Stimulated activated CD8-positive, alpha-beta memory T cell treated with anti-CD3 and anti-CD28 coated beads, Interleukin-4, amount 100 ng/mL, for 24 hours (primary cell): ENCODE measurements at places on chromosomes 1 and 21.
A peak's percentile ranks its signal among the peaks of the same experiment; 100 is the strongest.

GRCh38 chr1:214678386-214678785 is 75.4 kb downstream of the CENPF start:
- no peak for DNase-seq

DNA sequence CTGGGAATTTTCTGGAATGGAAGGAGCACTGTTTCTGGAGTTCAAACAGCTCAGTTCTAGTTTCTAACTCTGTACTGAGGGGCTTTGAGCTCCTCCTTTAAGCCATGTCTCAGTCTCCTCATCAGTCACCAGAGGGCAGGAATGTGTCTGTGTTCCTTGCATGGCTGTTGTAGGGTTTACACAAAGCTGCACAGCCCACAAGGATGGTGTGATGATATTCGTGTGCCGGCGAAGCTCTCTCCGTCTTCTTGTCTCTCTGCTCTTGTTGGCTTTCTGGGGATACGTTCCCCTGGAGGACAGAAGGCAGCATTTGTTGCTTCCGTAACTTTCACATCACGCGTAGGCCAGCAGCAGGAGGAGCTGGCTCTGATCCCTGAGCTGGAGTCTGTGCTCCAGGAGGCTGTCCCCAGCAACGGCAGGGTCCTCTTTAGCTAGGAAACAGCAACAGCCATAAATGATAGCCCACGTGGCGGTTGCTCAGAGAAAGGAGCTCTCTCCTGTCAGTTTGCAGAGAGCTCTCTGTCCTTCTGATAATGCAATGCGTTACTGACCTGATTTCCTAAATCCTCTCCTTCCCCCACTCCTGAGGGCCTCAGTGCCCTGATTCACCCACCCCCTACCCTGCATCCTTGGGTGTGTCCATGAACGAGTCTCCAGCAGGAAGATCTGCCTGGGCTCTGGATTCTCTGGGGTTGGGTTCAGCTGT is 189.2 kb upstream of the VAMP3 start:
- DNase-seq: no peak

DNA sequence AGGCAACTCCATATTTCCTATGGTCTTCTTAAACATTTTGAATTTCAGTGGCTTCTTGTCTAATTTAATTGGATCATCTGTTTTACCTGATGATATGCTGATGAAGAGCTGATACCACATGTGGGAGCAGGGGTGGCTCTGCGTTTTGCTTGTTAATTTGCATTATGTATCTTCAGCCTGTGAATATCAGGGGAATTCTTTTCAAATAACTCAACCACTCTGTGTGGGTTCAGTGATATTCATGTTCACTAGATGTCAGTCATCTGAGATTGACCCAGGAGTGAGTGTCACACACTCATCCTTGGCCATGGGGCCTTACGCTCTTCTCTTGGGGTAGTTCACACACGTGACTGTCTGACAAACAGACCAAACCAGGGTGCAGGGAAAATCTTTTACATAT is 83.0 kb downstream of the FCRL5 start:
- no peak for DNase-seq

DNA sequence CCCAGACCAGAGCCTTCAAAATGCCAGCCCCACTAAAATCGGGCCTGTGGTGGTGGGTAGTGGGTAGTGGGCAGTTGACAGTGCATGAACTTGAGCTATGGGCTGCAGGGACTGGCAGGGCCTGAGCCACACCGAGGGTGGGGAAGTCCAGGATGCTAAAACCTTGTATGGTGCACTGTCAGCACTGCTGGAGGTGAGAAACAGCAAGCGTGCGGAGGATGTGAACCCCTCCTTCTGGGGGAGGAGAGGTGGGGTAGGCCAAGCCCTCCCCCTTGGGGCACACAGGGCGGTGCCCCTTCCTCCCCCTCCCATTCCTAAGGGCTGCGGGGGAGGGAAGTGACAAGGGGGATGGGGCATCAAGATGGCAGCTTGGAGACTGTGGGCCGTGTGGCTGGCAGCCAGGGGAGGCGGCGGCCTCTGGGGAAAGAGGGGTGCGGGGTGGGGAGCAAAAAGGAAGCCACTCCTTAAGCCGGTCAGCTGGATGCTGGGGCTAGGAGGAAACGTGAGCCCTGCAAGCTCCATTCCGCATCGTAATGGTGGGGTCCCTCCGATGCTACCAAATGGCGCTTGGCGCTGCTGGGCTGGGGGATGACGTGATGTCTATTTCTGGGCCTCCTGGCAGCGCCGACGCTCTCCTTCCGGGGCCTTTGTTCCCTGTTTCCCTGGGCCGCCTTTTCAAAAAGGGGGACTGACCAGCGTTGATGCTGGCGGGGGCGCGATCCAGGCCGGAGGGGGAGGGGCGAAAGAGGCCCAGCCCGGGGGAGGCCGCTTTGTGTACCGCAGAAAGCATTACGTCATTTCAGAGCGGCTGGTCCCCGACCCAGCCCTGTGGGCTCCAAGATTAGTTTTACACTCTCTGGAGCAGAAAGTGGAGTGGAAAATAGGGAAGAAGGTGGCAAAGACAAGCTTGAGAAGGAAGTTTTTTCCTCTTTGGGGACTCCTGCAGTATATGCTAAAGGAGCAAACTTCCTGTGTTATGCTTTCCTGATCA is 809 bp downstream of the SYT11 start:
- DNase-seq: peak; percentile 39

DNA sequence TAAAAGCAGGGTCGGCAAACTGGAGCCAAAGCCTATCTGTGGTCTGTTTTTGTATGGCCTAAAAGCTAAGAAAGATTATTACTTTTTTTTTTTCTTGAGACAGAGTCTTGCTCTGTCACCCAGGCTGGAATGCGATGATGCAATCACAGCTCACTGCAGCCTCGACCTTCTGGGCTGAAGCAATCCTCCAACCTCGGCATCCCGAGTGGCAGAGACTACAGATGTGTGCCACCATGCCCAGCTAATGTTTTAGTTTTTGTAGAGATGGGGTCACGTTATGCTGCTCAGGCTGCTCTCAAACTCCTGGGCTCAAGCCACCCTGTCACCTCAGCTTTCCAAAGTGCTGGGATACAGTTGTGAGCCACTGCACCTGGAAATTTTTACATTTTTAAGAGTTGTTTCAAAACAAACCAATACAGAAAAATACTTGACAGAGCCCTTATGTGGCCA is 6.5 kb upstream of the GLRX2 start:
- no peak for DNase-seq
